ENCODE measurements at places on chromosomes 6 and 20. TPM values are rescaled to one million over a fixed set of nuclear protein-coding genes. Genes with fewer than 3 reads are reported as not detected.

The GPR6 gene
- total RNA-seq: not detected

The SLC17A1 gene
- total RNA-seq: not detected

The NOTCH4 gene
- 5.4 TPM for total RNA-seq

The BTNL2 gene
- total RNA-seq: not detected

The BMP7 gene
- 5.4 TPM for total RNA-seq

The ZNF165 gene
- 0.99 TPM for total RNA-seq

The RAMACL gene
- total RNA-seq: 0.66 TPM

The WFDC5 gene
- total RNA-seq: not detected

The BPIFB1 gene
- total RNA-seq: not detected

The CHRNA4 gene
- 1.1 TPM for total RNA-seq

The HLA-DPA1 gene
- 51.0 TPM for total RNA-seq

The BTN1A1 gene
- total RNA-seq: not detected

The SEL1L2 gene
- total RNA-seq: not detected

The SSTR4 gene
- total RNA-seq: not detected

The VSX1 gene
- not detected for total RNA-seq

The SLPI gene
- 2.4 TPM for total RNA-seq

The PPDPF gene
- 244 TPM for total RNA-seq

The BPI gene
- total RNA-seq: 0.99 TPM

The RAD21L1 gene
- total RNA-seq: not detected

The SLC22A16 gene
- total RNA-seq: not detected

The BTBD9 gene
- total RNA-seq: 20.8 TPM

The GTSF1L gene
- total RNA-seq: not detected

The MUCL3 gene
- not detected for total RNA-seq

The TREM2 gene
- 1.6 TPM for total RNA-seq

The FNDC1 gene
- total RNA-seq: 16.8 TPM

The EYS gene
- total RNA-seq: not detected

The RIMS1 gene
- total RNA-seq: 7.1 TPM

The RSPO3 gene
- total RNA-seq: 11.7 TPM

The RPS21 gene
- total RNA-seq: 2,383 TPM

The PBOV1 gene
- total RNA-seq: not detected

The PRDM1 gene
- total RNA-seq: 1.6 TPM

The TNF gene
- 0.33 TPM for total RNA-seq

The PARD6B gene
- 1.5 TPM for total RNA-seq

The CTCFL gene
- total RNA-seq: 0.36 TPM

The EGFL8 gene
- total RNA-seq: 15.3 TPM

The CLDN20 gene
- not detected for total RNA-seq

The PAK5 gene
- total RNA-seq: 0.16 TPM

The MRAP2 gene
- 1.6 TPM for total RNA-seq

The PRSS35 gene
- not detected for total RNA-seq

The RIPOR3 gene
- 15.7 TPM for total RNA-seq

The COX4I2 gene
- 1.1 TPM for total RNA-seq

The TRIM38 gene
- total RNA-seq: 7.5 TPM

The DIDO1 gene
- total RNA-seq: 70.6 TPM

The TNNC2 gene
- total RNA-seq: 1.6 TPM

The FAM83C gene
- not detected for total RNA-seq

The PACSIN1 gene
- 0.36 TPM for total RNA-seq

The OOEP gene
- not detected for total RNA-seq

The NR2E1 gene
- not detected for total RNA-seq

The OR2B6 gene
- total RNA-seq: not detected

The GRIK2 gene
- total RNA-seq: 2.1 TPM

The TULP1 gene
- total RNA-seq: not detected

The SPDEF gene
- total RNA-seq: not detected

The DLK2 gene
- not detected for total RNA-seq

The AFG1L gene
- total RNA-seq: 6.9 TPM

The PGC gene
- total RNA-seq: not detected

The TMEM74B gene
- total RNA-seq: not detected

The SYNGAP1 gene
- 9.9 TPM for total RNA-seq

The C4A gene
- 108 TPM for total RNA-seq
